ENCODE measurements at places on chromosomes 6 and 20.

DNA sequence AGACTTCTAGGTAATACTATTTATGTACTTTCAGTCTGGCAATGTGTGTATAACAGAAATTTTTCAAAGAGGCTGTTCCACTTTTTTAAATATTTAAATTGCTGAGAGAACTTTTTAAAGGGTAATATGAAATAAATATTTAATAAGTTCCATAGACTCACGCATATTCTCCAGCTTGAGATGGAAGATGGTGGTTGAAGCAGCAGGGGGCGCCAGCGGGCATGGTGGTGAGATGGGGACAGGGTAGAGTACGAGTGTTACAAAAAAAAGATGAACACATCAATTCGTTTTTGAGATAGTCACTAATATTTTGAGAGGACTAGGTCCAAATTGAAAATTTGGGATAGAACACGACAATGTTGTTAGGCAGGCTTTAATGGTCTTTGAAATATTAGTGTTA is 68.4 kb downstream of the RSPO3 start:
- no peak for DNase-seq

DNA sequence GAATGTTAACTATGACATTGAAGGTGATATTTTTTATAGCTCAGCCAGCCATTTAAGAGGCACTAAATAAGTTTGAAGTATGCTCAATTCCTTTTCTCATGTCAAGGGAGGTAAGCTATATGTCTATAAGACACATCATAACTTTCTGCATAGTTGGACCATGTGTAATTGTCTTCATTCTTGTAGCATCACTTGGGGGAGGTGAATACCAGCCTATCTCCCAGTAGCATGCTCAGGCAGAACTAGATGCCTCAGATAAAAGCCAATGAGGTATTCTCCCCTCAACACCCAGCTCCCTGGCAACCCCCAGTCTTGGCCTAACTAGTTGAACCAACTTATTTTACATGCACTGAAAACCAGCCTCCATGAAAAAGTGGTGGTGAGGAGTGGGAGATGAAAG is 158.3 kb upstream of the JAG1 start:
- no peak for DNase-seq

- DNase-seq: no peak
These were observed 243.3 kb downstream of the PRL start for GRCh38 chr6:22053391-22053997.

DNA sequence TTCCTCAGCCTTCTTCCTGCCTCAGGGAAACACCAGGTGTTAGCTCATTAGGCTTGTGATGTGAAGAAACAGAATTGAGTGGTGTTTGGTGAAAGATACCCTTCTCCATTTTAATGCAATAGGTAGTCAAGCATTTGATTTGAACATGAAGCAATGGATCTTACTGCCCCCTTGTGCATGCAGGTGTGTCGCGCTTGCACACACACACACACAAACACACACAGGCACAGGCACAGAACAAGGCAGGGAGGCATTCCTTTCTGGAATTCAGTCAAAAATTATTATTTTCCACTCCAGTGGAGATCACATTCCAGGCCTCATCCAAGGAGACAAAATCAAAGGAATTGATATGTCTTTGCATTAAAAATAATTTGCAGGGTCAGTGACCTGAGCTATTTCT is 667.0 kb upstream of the MARCKS start:
- no peak for DNase-seq

GRCh38 chr20:57291003-57291402 is 24.6 kb upstream of the BMP7 start:
- no peak for DNase-seq

- DNase-seq: no peak
These were observed 131.9 kb downstream of the ERMARD start for GRCh38 chr6:169883316-169883715.

DNA sequence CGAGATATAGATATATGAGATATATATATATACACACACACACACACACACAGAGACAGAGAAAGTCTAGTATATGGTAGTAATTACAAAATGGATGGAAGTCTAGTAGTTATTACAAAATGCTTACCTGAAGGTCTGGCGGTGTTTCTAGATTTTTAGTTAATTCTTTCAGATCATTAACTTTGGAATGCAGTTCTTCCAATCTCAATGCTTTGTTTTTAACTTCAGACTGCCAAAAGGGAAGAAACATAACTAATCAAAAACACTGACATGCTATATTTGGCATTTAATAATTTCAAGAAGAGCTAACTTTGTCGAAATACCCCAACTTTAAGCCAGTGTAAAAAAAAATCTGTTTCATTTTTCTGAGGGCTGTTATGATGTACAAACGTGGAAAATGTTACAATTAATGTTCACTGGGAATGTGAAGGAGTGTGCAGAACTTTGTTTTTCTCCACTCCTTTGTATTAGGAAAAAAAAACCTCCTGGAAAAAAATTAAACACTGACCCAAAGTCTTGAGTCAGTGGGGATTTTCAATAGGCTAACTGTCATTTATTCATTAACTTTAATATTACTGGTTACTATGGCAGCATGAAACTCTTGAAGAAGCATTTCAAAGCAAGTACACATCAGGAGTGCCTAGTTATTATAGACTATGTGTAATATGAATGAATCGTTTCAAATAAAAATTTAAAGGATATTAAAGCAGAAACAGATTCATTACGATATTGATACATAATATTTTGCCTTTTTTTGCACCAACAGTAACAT is 232.9 kb downstream of the SYNE1 start:
- no peak for DNase-seq
